ENCODE measurements at places on chromosomes 1 and 21. TPM values are rescaled to one million over a fixed set of nuclear protein-coding genes. Genes with fewer than 3 reads are reported as not detected.
A peak's percentile ranks its signal among the peaks of the same experiment; 100 is the strongest.

DAB1 gene
- polyA plus RNA-seq = 2.9 TPM

CLCA2 gene
- 0.02 TPM for polyA plus RNA-seq

DNA sequence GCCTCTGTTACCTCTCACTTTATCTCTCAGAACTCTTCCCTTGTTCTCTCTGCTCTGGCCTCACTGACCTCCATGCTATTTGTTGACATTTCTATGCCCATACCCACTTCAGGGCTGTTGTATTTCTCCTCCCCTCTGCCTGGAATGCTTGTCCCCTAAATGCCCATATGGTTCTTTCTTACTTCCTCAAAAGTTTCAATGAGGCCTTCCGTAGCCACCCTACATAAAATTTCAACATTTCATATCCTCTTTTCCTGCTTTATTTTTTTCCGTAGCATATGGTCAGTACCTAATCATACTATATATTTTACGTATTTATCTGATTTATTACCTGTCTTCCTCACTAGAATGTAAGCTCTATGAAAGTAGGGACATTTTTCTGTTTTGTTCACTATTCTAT is 47.1 kb upstream of the ZYG11A start:
- H3K27me3 ChIP-seq = no peaks in the 10 kb centered on the region
- no peak overlapping the region for H3K27ac ChIP-seq
- no peak for DNase-seq
- H3K4me3 ChIP-seq = no peak overlapping the region
- H3K4me1 ChIP-seq = no peaks in the 10 kb centered on the region

DNA sequence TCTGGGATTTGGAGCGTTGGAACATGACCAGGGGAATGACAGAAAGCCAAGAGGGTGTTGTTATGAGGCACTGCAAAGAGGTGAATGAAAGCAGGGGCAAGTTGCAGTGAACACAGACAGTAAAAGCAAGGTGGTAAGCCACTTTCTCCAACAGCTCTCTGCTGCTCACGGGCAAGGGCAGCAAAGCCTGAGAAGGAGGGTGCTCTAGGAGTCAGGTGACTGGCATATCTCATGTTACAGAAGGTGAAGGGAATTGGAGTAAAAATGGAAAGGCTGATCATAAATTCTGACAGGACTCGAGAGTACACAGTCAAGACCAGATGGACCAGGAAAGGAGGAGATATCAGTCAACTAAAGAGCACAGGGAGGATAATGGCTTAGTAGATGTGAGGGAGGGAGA is 14.5 kb downstream of the VAV3 start:
- H3K4me3 ChIP-seq = no peak overlapping the region
- no peaks in the 10 kb centered on the region for H3K36me3 ChIP-seq
- no peak overlapping the region for H3K27ac ChIP-seq
- H3K27me3 ChIP-seq = no peaks in the 10 kb centered on the region
- no peaks in the 10 kb centered on the region for H3K4me1 ChIP-seq

S100A5 gene
- not detected for polyA plus RNA-seq

GRCh38 chr1:112704391-112704933 is 2.5 kb downstream of the RHOC start:
- H3K4me3 ChIP-seq = peak overlapping the region; percentile 93
- peak overlapping the region; percentile 87 for H3K27ac ChIP-seq
- H3K4me1 ChIP-seq = peaks cover 56% of the 10 kb centered on the region
- H3K36me3 ChIP-seq = peaks cover 24% of the 10 kb centered on the region
- DNase-seq = no peak
- H3K27me3 ChIP-seq = no peaks in the 10 kb centered on the region

DNA sequence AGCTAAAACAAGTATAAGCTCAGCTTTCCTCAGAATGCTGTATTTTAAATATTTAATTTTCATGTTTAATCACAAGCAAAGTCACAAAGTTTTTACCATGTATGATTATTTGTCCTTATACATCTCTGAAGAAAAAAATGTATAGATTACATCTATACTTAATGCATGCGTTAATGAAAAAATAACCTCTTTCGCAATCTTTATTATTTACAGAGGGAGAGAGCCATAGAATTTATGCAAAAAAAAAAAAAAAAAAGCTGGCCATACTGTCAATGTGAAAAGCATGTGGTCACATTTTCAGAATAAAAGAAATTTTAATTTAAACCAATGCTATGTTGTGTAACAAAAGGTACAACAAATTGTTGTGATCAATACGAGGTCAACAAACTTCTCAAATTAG is 148.2 kb downstream of the AKT3 start:
- H3K4me3 ChIP-seq = no peak overlapping the region
- no peaks in the 10 kb centered on the region for H3K36me3 ChIP-seq
- no peak for DNase-seq
- H3K27ac ChIP-seq = no peak overlapping the region

PRKAA2 gene
- 1.5 TPM for polyA plus RNA-seq

GRCh38 chr1:198529414-198529813 is 11.1 kb downstream of the ATP6V1G3 start:
- DNase-seq = peak; percentile 4
- no peaks in the 10 kb centered on the region for H3K36me3 ChIP-seq
- H3K27ac ChIP-seq = peak overlapping the region; percentile 65
- H3K4me3 ChIP-seq = no peak overlapping the region
- no peaks in the 10 kb centered on the region for H3K27me3 ChIP-seq
- H3K4me1 ChIP-seq = peaks cover 42% of the 10 kb centered on the region

DNA sequence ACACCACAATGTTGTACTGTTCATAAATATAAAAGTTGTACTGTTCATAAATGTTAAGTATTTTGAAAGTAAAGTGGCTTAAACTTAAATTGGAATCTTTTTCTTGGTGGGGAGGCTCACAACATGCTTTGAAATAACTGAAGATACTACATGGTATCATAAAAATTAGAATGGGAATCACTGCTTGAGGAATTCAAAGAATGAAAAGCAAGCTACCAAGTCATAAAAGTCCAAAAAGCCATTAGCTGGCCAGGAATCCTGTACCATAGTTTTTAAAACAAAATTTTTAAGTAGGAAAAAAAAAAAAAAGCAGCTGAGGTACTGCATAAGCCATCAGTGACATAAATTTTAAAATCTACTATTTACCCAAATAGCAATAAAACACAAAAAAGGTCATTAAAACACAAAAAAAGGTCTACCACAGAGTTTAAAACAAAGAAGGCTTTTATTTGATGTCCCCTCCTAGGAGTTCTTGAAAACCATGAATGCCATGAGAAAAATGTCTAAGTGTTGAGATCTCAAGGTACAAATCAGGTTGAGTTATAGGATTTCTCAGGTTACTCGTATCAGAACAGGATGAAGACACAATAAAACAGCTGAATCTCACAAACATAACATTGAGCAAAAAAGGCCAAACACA is 8.6 kb downstream of the ZZZ3 start:
- DNase-seq = no peak
- H3K27me3 ChIP-seq = no peaks in the 10 kb centered on the region
- no peak overlapping the region for H3K27ac ChIP-seq
- no peak overlapping the region for H3K4me3 ChIP-seq
- H3K36me3 ChIP-seq = peaks cover 27% of the 10 kb centered on the region

GRCh38 chr21:25885405-25885804 is 150.6 kb downstream of the GABPA start:
- no peak overlapping the region for H3K4me3 ChIP-seq
- H3K36me3 ChIP-seq = peaks cover 7% of the 10 kb centered on the region
- no peaks in the 10 kb centered on the region for H3K27me3 ChIP-seq
- no peaks in the 10 kb centered on the region for H3K4me1 ChIP-seq
- no peak overlapping the region for H3K27ac ChIP-seq
- DNase-seq = no peak

DNA sequence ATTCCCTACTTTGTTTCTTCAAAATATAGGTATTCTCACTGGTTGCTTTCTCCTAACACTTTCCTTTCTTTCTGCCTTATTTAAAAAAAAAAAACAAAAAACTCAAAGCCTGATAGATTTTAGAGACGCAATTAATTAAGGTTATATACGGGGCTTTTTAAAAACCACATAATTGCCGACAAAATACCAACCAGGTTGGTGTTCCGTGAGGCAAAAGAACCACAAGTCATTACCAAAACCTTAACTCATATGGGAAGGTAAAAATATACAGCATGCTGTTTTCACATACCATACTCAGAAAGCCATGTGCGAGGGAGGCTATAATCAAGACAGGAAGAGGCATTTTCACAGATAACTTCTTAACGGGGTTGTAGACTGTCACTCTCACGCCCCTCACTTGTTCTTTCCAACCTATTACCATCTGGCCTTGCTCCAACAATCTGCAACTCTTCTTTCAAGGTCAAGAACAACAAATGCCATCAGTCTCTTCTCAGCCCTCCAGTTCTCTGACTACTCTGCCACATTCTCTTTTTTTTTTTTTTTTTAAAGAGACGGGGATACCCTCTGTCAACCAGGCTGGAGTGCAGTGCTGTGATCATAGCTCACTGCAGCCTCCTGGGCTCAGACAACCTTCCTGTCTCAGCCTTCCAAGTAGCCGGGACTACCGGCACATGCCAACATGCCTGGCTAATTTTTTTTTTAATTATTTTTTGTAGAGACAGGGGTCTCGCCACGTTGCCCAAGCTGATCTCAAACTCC is 102.6 kb downstream of the APP start:
- H3K4me3 ChIP-seq = no peak overlapping the region
- no peaks in the 10 kb centered on the region for H3K27me3 ChIP-seq
- no peak for DNase-seq

FBLIM1 gene
- 89.8 TPM for polyA plus RNA-seq

DNA sequence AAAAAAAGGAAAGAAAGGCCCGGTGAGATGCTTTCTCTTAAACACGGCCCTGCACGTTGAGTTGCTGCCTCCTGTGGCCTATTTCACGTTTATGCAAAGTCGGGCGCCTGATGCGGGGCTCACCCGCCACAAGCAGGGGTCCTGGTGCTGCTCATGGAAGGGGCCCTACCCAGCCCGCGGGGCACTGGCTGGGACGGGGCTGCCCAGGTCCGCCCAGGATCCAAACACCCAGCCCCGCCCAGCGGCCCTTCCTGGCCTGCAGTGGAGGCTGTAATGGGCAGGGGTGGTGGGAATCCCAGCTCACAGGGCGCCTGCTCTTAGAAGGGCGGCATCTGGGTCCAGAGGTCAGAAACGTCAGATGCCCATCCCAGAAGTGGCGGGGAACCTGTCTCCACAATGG is 1.6 kb downstream of the COL6A2 start:
- H3K36me3 ChIP-seq = peaks cover 39% of the 10 kb centered on the region
- H3K4me3 ChIP-seq = no peak overlapping the region
- H3K27me3 ChIP-seq = no peaks in the 10 kb centered on the region
- no peaks in the 10 kb centered on the region for H3K4me1 ChIP-seq
- no peak overlapping the region for H3K27ac ChIP-seq

GRCh38 chr21:14620152-14620551 is 74.0 kb upstream of the SAMSN1 start:
- no peak overlapping the region for H3K27ac ChIP-seq
- DNase-seq = no peak
- H3K36me3 ChIP-seq = no peaks in the 10 kb centered on the region
- H3K4me3 ChIP-seq = no peak overlapping the region

ITSN1 gene
- 27.8 TPM for polyA plus RNA-seq

ECE1 gene
- polyA plus RNA-seq = 96.6 TPM

Measured in SK-N-SH (cell line).